ENCODE measurements at places on chromosomes 5 and 9.

DNA sequence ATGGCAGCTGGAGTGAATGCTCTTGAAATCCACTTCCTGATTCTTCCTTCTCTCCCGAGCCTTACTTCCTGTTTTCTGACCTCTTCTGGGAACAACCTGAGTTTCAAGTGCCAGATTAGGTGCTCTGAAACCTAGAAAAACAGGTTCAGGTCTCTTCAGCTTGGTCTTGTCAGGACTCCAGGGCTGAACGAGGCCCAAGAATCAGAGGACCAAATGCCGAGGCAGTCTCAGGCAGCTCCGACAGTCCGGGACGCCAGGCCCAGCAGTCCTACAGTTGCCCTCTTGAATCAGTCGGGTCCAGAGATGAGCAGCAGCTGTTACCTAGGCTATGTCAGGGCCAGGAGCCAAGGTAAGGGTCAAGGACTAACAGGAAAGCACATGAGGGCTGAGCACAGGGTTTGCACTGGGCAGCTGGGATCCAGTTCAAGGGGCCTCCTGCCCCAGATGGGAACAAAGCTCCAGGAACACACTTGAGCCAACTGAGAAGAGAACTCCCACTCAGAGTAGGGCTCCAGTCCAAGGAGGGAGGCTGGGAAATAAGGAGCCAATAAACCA, 38.3 kb upstream of the ADRA1B start:
- DNase-seq: no peak

- DNase-seq: no peak
Measured at GRCh38 chr9:89519366-89519805, 21.5 kb upstream of the SEMA4D start.

- no peak for DNase-seq
Measured at GRCh38 chr9:74577956-74578355, 80.8 kb downstream of the RORB start.

- no peak for DNase-seq
Measured at GRCh38 chr9:112271466-112272098, 61.8 kb downstream of the PTBP3 start.

- DNase-seq: no peak
Measured at GRCh38 chr9:79257790-79258351, 313.9 kb upstream of the TLE4 start.

GRCh38 chr5:41763081-41763480, 107.1 kb downstream of the OXCT1 start:
- no peak for DNase-seq

DNA sequence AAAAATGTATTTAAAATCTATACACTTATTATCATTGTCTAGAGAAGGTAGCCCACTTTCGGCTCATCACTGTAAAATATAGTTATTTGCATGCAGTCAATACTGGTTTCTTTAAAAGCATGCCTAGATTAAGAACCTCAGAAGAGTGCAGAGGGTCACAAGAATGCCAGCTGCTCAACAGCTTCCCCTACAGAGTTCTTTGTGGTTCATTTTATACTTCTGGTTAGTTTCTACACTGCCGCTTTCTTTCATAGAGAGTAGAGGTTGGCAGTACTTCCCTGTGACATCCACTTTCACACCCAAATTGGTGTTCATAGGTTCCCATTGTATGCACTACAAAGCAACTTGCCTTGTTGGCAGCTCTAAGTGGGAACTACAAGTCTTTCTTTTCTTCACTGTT, 137.3 kb downstream of the KIAA0825 start:
- no peak for DNase-seq

- no peak for DNase-seq
Measured at GRCh38 chr9:29514862-29515261, 1941.6 kb upstream of the C9orf72 start.

GRCh38 chr5:18179579-18179978, 545.3 kb downstream of the TAF11L14 start:
- no peak for DNase-seq

- DNase-seq: no peak
Measured at GRCh38 chr5:73338256-73339050, 110.1 kb downstream of the FOXD1 start.

- DNase-seq: no peak
Measured at GRCh38 chr5:63854076-63854475, 108.2 kb downstream of the HTR1A start.

- no peak for DNase-seq
Measured at GRCh38 chr5:170362102-170362501, 27.1 kb downstream of the KCNMB1 start.

- DNase-seq: no peak
Measured at GRCh38 chr5:139659695-139660101, 11.5 kb downstream of the CXXC5 start.

GRCh38 chr9:89829346-89829745, 224.5 kb downstream of the GADD45G start:
- no peak for DNase-seq

DNA sequence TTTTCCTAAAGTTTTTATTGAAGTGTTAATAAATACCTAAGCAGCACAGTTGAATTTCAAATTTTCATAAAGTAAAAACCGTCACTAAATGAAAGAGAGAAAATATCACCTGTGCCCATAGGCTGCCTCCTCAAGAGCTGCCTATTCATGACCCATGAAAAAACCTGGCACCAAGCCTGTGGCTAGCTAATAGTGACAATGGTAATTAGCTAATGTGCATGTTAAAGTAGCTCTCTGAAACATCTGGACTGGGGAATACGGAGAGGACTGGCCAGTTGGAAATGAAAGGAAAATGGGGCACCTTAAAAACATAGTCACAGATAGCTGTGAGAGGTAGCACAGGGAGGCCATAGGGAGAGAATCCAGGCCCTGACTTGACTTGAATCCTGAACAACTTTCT, 5.4 kb upstream of the GNE start:
- DNase-seq: no peak

GRCh38 chr9:94861589-94862272, 135.2 kb downstream of the AOPEP start:
- DNase-seq: no peak

DNA sequence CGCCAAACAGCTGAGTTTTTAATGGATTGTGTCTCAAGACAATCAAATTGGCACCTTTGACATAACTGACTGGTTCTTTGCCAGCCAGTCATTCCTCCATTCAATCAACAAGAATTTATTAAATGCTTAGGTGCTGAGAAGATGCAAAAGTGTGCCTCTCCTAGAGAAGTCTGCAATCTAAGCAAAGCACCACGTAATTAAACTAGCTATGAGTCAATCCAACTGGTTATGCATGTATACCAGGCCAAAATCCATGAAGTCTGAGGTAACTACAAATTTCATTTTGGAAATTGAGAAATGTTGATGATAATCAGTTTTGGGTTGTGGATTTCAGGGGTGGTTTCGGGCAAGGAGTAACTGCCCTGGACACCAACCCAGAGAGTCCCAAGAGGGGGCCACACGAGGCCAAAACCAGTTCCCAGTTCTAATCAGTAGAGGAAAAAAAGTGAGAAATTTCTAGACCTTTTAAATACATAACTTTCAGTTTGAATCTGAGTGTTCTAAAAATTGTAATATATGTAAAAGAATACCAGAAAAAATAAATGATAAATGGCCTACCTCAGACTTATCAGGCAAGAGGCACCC, 92.6 kb downstream of the EFNA5 start:
- no peak for DNase-seq

DNA sequence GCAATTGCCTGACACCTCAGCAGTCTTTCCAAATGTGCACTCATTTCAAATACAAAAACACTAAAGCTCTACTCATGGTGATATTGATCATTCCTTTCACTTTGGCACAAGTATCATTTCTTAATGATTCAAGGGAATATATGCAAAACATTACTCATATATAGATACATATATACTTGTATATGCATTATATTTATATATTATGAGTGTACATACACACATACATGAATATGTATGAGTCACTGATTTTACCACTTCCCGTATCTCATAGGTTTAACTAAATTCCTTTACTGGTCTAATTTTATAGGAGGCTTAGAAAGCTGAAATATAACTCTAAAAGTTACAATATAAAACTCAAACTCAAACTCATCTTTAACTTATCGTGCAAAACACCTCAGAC, 156.5 kb downstream of the CDH9 start:
- no peak for DNase-seq

GRCh38 chr5:41748631-41749030, 121.6 kb downstream of the OXCT1 start:
- DNase-seq: peak; percentile 40

- DNase-seq: no peak
Measured at GRCh38 chr5:37720550-37720952, 119.3 kb downstream of the GDNF start.

- DNase-seq: no peak
Measured at GRCh38 chr5:52013523-52013922, 630.3 kb downstream of the ISL1 start.

DNA sequence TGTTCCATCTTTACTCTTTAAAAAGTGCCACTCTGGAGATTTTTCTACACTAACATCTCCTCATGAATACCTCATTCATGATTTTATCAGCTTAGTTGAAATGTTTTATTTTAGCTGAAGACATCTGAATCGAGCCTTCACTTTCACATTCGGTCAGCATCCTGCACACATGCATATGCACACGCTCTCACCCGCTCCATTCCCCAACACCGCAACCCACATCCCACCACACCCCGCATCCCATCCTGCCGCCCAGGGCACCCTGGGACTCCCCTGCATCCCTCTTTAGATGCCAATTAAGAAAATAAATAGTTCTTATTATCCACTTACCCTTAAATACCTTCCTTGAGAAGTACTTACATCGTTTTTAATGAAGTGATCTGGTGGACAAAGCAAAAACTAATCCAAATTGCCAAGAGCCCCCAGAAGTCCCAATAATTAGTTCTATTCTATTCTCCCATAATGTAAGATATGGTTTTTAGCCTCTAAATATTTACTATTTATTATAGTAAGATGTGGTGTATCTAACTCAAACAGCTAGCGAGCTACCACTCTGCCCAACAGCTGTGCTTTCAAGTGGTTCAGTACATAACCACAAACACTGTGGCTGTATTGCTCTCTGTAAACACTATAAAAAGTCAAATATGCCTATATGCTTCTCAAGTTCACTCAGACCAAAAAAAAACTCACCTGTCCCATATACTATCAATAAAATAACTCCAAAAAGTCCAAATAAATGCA, 38.2 kb downstream of the GZMK start:
- peak; percentile 75 for DNase-seq

GRCh38 chr5:135980620-135981019, 25.8 kb upstream of the LECT2 start:
- DNase-seq: no peak

DNA sequence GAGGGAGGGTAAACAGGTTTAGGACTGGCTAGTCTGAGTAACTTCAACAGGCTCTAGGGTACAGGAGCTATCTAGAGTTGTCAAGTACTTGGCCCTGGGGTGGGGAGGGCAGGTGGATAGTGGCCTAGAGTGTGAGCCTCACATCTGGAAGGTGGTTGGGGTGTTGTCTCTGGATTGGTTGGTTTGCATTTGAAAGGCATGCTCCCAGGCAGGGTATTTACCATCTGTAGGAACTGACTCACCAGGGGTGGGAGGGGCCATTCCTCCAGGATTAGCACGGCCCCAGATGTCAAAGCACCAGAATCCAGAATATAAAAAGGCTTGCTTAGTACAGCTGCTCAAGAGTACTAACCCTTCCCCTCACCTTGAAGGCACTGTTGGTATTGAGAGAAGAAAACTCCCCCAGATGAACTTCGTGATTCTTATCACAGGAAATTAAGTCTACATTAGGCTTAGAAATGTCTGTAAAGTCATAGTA, 193.3 kb downstream of the NTRK2 start:
- DNase-seq: no peak

DNA sequence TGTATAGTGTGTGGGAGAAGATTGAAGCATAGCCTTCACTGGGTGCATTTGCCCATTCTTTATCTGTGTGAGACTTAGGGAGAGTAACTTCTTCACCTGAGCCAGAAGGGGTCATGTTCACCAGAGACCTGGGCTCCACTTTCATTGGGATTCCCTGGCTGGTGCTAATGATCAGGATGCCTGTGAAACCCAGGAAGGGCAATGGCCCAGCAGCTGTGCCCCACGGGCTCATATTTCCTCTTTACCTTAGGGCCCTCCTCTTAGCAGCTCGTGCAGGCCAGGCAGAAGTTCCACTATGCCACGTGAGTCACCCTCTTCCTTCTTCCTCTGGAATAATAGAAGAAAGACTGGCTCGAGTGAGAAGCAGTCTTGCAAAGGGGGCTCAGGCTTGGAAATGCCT, 5.0 kb downstream of the PPARGC1B start:
- DNase-seq: peak; percentile 17

GRCh38 chr9:88342246-88342645, 46.0 kb upstream of the SPIN1 start:
- DNase-seq: no peak

- no peak for DNase-seq
Measured at GRCh38 chr5:177496070-177496726, 1.2 kb downstream of the PDLIM7 start.

GRCh38 chr5:16595881-16596580, 20.8 kb downstream of the RETREG1 start:
- no peak for DNase-seq

- no peak for DNase-seq
Measured at GRCh38 chr9:116717150-116717549, 30.0 kb downstream of the TRIM32 start.

DNA sequence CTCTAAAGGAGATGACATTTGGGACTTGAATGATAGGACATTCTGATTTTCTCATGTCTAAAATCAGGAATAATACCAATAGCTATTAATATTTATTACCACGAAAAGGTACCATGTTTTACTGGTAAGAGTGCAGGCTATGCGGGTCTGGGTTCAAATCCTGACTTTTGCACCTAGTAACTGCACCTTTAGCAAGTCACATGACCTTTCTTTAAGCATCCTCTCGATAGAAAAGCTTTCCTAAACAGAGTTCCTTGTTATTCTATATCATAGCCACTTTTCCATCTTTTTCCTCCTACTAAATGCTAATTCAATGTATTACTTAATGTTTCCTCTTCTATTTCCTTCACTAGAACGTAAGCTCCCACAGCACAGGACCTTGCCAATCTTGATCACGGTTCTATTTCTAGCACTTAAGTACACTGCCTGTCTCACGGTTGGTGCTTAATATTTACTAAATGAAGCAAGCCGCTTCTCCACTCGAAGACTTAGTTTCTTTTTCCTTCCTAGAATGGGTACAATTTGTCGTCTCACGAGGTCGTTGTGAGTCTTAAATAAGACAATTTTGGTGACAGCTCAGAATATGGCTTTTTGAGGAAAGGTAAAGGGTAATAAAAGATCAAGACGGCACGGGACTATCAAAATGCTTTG, 816 bp downstream of the RBM18 start:
- no peak for DNase-seq

DNA sequence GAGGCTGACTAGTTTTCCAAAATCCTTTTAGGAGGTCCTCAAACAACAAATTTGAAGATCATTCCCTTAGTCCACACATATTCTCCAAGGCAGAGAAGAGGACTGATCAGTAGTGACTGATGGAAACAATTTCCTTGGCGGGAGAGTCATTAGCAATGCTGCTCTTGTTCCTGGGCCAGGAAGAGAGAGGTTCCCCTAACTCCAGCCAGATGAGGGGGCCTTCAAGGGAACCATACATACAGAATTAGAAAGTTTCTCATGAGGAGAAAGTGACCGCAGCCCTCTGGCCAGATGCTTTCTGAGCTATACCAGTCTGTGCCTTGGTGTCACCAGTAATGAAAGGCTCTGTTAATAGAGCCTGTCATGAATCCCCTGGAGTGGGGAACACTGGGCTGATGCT, 539.4 kb downstream of the BNC2 start:
- no peak for DNase-seq
